Sciatic nerve (tissue), 2 donors: ENCODE measurements at places on chromosomes 3 and 15. TPM values are rescaled to one million over a fixed set of nuclear protein-coding genes. Genes with fewer than 3 reads are reported as not detected.

Gene P2RY1
- total RNA-seq, result 8.6 TPM

Gene MGLL
- total RNA-seq, result 178 TPM

Gene CAND2
- total RNA-seq, result 16.8 TPM

Gene AHSG
- total RNA-seq, result not detected

Gene TRIM42
- total RNA-seq, result not detected

Gene MUC20
- 28.7 TPM for total RNA-seq

Gene CRBN
- 87.5 TPM for total RNA-seq

Gene SNTN
- total RNA-seq, result not detected

Gene BCL2A1
- 11.6 TPM for total RNA-seq

Gene GUCA1C
- not detected for total RNA-seq

Gene SERPINI2
- total RNA-seq, result not detected

Gene STXBP5L
- 1.4 TPM for total RNA-seq

Gene TM6SF1
- total RNA-seq, result 7.8 TPM

Gene NRG4
- total RNA-seq, result 0.27 TPM

Gene PLA2G4E
- total RNA-seq, result not detected

Gene LRRC2
- 2.2 TPM for total RNA-seq

Gene CAV3
- not detected for total RNA-seq

Gene MFAP1
- total RNA-seq, result 17.3 TPM

Gene CSNK1G1
- total RNA-seq, result 24.0 TPM

Gene NR2F2
- 242 TPM for total RNA-seq

Gene GNB4
- total RNA-seq, result 67.3 TPM

Gene MOBP
- total RNA-seq, result 3.8 TPM

Gene CEP152
- total RNA-seq, result 11.1 TPM

Gene SLC24A5
- 0.89 TPM for total RNA-seq

Gene PLA2G4B
- total RNA-seq, result 9.8 TPM

Gene B3GNT5
- total RNA-seq, result 30.3 TPM

Gene ZNF620
- total RNA-seq, result 6.1 TPM

Gene ALDH1L1
- 4.1 TPM for total RNA-seq

Gene GOLGA8J
- 0.89 TPM for total RNA-seq

Gene IGF2BP2
- total RNA-seq, result 52.2 TPM

Gene TERC
- 6.3 TPM for total RNA-seq

Gene RBPMS2
- 14.2 TPM for total RNA-seq

Gene ENTPD3
- total RNA-seq, result 1.6 TPM

Gene GATA2
- total RNA-seq, result 23.5 TPM

Gene CSTA
- 6.3 TPM for total RNA-seq

Gene FRMD4B
- total RNA-seq, result 48.6 TPM

Gene SAXO2
- 2.0 TPM for total RNA-seq

Gene PLA2G4F
- total RNA-seq, result not detected

Gene GALNT15
- 54.4 TPM for total RNA-seq

Gene ITIH1
- total RNA-seq, result not detected

Gene C3orf70
- 12.9 TPM for total RNA-seq

Gene WDR93
- total RNA-seq, result not detected

Gene KBTBD12
- 1.1 TPM for total RNA-seq

Gene TLE3
- total RNA-seq, result 90.1 TPM

Gene NMNAT3
- 8.6 TPM for total RNA-seq

Gene MON1A
- total RNA-seq, result 9.2 TPM

Gene PRR20G
- not detected for total RNA-seq

Gene GOLGA8Q
- total RNA-seq, result 5.6 TPM

Gene EEF1AKMT4
- total RNA-seq, result 1.3 TPM

Gene ATRIP
- 7.5 TPM for total RNA-seq

Gene THSD4
- 21.1 TPM for total RNA-seq

Gene A4GNT
- not detected for total RNA-seq

Gene ZNF639
- 32.3 TPM for total RNA-seq

Gene UBXN7
- 78.7 TPM for total RNA-seq

Gene NUP210
- 5.5 TPM for total RNA-seq

Gene CYP8B1
- not detected for total RNA-seq

Gene ATP13A5
- total RNA-seq, result not detected

Gene POLQ
- total RNA-seq, result 0.09 TPM
